NB4 (cell line): ENCODE measurements at places on chromosomes 1 and 21.

GRCh38 chr1:27021354-27022031, 8.8 kb upstream of the TENT5B start:
- no peak for DNase-seq

- DNase-seq = peak; percentile 28
These were observed 181.0 kb upstream of the JUN start for GRCh38 chr1:58964880-58965279.

DNA sequence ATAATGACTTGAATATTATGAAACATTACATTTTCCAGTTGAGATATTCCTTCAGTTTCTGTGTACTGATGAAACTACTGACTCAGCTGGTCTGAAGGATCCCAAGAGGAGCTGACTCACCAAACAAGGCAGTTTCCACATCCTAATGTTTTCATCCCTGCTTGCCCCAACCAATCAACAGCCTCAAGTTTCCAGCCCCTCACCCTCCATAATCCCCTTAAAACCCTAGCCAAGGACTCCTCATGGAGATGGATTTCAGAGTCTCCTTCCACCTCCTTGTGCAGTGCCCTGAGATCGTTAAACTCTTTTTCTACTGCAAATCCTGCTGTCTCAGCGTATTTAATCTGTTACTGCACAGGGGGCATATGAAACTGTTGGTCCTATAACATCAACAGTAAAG, 83.1 kb upstream of the HAO2 start:
- DNase-seq = peak; percentile 3

DNA sequence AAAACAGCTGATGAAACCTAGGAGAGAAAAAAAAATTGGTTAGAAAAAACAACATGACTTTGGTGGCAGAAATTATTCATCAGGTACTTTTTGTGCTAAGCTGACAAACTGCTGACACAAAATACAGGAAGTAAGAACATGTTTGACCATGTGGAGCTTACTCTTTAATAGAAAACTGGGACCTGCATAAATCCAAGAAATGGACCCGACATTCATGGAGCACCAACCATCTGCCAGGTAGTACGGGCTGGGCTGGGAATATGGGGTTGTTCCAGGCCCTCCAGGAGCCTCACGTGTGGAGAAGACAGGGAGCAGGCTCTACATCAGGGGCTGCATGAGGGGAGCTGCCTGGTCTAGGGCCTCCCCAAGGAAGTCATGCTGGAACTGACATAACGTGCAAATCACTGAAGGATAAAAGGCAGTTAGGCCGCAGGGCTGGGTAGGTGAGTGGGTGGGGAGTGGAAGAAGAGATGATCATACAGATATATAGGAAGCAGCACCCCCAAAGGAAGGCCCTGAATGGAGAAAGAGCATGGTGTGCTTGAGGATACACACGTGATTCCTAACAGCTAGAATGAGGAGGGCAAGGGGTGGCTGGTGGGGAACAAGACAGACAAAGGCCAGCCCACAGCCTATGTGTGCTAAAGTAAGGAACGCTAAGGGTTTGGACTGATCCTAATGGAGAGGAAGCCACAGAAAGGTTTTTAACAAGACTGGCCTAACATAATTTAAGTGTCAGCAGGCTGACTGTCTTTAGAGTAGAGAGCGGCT, 26.1 kb downstream of the CD58 start:
- DNase-seq = no peak

DNA sequence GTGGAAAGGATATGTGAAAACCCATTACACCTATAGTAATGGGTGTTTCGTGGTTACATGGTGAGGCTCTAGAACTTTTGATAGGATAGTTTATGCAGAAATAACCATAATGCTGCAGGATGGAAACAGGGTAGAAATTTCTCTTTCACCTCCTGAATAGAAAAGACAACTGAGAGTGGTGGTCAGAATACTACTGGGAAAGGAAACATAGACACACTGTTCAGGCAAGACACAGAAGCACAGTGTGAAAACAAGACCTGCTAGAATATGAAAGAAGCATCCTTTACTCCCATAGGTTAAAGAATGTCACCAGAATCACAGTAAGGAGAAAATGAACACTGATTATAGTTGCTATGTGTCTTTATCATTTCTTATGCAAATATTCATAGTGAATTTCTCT, 496.6 kb downstream of the DPYD start:
- DNase-seq = no peak

DNA sequence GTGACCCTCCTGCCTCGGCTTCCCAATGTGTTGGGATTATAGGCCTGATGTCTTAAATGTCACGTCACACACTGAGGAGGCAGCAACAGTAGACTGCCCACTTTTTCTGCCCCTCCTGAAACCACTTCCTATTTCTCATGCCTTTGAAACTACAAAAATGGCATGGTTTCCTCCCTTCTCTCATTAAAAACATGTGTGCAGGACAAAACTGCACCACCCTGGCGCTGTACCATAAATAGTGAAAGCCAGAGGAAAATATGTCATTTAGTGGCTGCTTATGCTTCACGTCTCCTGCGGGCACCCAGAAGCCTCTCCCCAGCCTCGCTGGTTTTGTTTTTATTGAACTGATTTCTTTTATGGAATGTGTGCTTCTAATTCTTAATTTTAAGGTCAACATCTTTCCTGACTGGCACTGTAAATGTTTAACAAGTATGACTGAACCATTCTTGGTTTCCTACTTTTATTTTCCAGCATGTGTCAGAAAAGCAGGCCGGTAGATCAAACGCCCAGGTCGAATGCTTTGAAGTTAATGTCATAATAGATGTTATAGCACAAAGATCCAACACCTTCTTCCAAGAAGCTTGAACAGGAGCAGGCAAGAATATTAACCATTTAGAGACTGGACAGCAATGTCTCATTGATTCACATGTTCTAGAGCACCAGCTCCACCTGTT, 59.6 kb upstream of the C1orf87 start:
- peak; percentile 50 for DNase-seq

DNA sequence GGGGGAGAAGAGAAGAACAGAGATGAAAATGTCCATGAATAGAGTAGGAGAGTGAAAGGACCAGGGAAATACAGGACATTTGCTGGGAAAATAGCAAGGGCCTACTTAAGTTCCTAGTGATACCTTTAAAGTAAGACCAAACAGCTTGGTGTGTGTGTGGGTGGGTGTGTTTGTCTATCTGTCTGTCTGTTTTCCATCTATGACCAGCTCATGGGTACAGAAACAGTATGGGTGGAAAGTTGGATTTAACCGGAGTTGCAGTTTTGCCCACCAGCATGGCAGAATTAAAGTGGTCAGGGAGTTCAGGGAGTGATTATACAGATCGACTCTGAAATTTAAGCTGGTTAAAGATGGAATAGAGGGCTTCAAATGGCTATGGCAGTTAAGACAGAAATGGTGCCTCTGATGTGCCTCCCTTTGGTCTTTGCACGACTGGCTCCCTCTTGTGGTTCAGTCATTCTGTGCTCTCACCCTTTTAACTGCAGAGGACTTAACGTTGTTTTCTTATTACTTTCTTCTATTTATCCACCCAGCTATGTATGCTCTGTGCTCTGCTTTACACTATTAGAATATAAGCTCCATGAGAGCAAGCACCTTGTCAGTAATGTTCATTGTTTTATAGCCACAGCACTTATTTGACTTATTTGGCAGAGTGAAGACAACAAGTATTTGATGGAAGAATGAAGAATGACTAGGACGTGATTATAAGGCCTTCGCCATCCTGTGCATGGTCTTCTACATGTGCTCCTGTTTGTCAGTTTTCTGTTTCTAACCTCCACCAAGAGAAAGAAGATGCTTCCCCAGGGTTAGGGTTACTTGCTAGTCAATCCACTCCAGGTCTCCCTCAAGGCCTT, 72.7 kb upstream of the AK4 start:
- peak; percentile 75 for DNase-seq

DNA sequence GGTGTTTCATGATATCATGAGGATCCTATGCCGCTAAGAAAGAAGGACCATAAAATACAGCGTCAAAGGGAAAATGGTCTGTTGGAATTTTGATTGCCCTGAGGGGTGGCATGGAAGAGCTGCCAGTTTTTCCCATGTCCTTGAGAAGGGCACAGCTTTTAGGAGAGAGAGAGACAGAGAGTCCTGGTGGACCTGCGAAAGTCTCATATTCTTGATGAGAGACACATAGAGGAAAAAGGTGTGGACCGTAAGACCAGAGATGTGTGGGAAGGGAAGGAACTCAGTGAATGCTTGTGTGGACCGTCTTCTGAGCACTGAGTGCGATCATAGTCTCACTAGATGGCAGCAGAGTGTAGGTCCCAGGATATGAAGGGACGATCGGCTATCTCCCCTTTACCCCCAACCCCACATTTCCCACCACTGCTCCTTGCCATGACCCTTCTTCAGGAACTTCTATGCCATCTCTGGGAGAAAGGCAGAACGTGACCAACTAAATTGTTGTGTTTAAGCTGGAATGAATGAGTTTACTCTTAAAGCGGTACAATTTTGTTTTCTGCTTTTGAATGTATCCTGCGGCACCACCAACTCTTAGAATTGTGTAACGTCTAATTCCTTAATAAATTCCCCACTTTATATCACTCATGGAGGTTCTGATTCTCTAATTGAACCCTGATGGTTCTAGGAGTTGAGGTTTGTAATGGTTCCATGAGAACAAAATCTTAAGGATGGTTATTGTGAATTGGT, 117.7 kb downstream of the CTH start:
- DNase-seq = peak; percentile 46

GRCh38 chr1:218514689-218515088, 169.6 kb downstream of the TGFB2 start:
- DNase-seq = no peak

DNA sequence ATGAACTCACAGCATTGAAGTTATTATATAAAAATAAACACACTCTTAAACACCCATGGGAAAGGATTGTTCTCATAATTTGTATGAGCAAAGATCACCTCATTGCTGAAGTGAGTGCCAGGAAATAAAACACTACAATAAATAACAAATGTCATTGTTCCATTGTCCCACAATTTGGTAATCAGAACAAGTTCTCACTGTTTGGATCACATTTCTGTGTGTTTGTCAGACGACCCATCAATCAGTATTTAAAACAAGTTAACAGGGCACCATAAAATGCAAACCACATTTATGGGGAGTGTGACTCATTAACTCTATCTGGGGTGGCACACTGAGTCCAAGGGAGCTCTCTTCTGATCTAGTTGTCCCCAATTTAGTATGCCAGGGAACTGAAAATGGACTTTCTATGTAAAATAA, 124.5 kb downstream of the PTPRC start:
- DNase-seq = peak; percentile 42

- DNase-seq = no peak
These were observed 659.4 kb upstream of the CAMK1G start for GRCh38 chr1:208923946-208924720.

GRCh38 chr1:41259221-41259620, 17.1 kb upstream of the SCMH1 start:
- no peak for DNase-seq

DNA sequence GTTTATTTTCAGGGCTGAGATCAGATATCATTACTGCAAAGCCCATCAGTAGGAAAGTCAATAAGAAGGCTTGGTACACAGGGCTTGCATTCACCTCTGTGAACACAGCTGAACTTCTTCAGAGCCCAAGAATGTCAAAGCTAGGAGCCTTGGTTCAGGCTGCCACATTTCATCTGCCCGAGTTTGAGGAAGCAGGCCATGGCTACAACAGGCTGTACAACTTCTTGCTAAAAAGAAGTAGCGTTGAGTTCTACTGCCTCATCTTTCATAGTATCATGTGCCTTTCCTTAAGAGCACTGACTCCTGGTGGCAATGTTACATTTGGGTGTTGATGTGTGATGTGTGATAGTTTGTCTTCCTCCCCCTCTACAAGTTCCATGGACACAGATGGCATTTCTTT, 10.1 kb downstream of the C1orf162 start:
- DNase-seq = no peak

DNA sequence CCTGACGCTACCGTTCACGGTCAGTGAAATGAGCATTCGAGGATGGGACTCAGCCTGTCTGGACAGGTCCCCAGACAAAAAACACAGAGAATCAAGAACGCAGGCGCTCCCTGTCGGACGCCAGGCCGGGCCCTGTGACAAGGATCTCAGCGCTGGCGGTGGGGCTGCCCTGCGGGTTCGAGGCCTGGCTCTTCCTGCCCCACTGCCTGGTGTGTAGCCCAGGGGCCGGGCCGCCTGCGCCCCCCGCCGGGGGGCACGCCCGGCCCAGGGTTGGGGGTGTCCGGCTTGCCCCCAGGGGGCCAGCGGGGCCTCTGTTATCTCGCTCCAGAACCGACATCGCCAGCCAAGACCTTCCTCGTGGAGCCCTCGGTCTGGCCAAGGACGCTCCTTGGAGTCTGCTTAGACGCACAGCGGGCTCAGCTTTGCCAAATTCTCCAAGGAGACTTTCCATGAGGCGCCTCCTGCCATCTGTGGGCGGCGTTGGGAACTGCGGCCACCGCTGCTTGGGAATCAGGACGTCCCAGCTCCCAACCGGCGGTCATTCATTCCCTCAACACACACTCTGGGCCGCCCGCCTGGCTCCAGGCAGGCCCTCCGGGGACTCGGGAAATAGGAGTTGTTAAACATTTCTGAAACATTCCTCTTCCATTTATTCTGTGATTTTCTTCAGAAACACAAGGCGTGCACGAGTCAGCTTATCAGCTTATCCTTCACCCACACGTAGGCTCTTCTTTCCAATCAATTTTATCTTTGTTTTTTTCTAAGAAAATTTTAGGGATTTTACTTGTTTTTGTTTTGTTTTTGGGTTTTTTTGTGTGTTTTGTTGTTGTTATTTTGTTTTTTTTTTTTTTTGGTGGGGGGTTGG, 11.3 kb upstream of the RIPK4 start:
- peak; percentile 52 for DNase-seq

GRCh38 chr21:45827302-45827692, 154.3 kb upstream of the COL6A1 start:
- DNase-seq = no peak

- no peak for DNase-seq
These were observed 5.2 kb upstream of the PLA2G2D start for GRCh38 chr1:20124456-20125057.

- DNase-seq = peak; percentile 28
These were observed 55.3 kb upstream of the HNRNPU start for GRCh38 chr1:244919320-244920282.

GRCh38 chr21:20108016-20108415, 890.2 kb upstream of the NCAM2 start:
- peak; percentile 36 for DNase-seq

GRCh38 chr1:180256341-180257027, 26.4 kb downstream of the LHX4 start:
- no peak for DNase-seq

DNA sequence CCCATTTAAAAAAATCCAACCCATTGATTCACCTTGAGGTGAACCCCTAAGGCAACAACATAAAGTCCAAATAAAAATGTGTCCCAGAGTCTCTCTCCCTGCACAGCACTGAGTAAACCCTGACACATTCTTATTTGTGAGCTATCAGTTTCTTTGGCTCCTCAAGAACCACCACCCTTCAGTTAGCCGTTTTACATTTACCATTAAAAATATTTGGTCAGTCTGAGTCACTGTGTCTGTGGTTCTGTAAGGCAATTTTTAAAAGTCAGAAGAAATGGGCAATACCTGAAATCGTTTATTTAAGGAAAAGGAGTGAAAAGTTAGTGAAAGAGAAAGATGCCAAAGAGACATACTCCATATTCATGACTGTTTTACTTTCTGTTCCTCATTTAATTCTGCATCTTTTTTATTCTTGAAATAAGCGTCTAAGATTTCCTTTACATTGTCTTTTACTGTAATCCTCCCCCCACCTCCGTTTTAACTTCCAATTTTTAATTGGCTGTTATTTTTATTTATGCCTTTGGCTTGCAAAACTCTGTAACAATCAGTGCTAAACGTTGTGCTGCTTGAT, 91.7 kb upstream of the IVNS1ABP start:
- no peak for DNase-seq
